T-cell (primary cell): ENCODE measurements at places on chromosomes 6 and 20.

GRCh38 chr6:159726918-159727716, at the start of gene WTAP:
Gene WTAP, plus strand, starts transcription at chr6:159727506. Its CDS starts 8,760 bp downstream, at chr6:159736266.
- peak within 1 kb of the TSS; percentile 91 for H3K4me3 ChIP-seq
- peaks cover 22% of the 10 kb centered on the region for H3K4me1 ChIP-seq
- peak within 1 kb of the TSS; percentile 95 for H3K27ac ChIP-seq

DNA sequence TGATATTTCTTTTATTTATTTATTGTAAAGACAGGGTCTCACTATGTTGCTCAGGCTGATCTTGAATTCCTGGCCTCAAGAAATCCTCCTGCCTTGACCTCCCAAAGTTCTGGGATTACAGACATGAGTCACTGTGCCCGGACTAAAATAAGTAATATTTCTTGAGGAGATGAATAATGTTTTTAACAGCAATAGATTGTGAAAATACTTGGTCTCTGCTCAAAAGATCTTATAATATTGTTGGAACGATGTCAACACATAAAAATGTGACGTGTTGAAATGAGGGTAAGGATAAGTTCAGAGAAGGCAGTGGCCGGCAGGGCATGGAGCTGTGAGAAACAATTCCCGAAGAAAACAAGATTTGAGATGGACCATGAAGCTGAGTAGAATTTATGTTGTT, 178.7 kb downstream of the GJA1 start:
- no peaks in the 10 kb centered on the region for H3K4me1 ChIP-seq
- H3K27ac ChIP-seq: no peak overlapping the region
- no peak overlapping the region for H3K4me3 ChIP-seq
- no peaks in the 10 kb centered on the region for H3K27me3 ChIP-seq
- no peaks in the 10 kb centered on the region for H3K36me3 ChIP-seq

- no peak for DNase-seq
- no peaks in the 10 kb centered on the region for H3K36me3 ChIP-seq
- H3K4me1 ChIP-seq: peaks cover 40% of the 10 kb centered on the region
- no peak overlapping the region for H3K4me3 ChIP-seq
- no peaks in the 10 kb centered on the region for H3K27me3 ChIP-seq
These were observed 5.1 kb downstream of the CCR6 start for GRCh38 chr6:167127785-167128531.

DNA sequence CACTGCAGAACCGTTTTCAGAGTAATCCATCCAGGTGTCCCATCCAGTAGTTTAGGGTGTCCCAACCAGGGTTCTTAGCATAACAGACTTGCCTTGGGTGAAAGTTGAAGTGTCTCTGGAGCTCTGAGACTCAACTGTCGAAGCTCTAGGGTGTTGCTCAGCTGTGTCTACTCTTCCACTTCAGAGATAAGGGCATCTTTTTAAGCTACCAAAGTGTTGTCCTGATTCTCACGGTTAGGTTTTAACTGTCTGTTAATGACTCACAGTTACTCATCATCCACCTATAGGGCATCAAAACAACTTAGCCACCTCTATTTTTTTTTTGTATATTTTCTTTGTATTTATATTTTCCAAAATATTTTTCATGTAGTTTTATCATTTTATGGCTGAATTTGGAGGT, 36.9 kb upstream of the TBX18 start:
- H3K36me3 ChIP-seq: no peaks in the 10 kb centered on the region
- no peak overlapping the region for H3K27ac ChIP-seq
- H3K4me3 ChIP-seq: no peak overlapping the region

- no peaks in the 10 kb centered on the region for H3K36me3 ChIP-seq
- DNase-seq: no peak
- H3K4me3 ChIP-seq: no peak overlapping the region
- H3K4me1 ChIP-seq: no peaks in the 10 kb centered on the region
- H3K27me3 ChIP-seq: peaks cover 16% of the 10 kb centered on the region
- H3K27ac ChIP-seq: no peak overlapping the region
These were observed 246.3 kb upstream of the RNF24 start for GRCh38 chr20:4261333-4262284.
